ENCODE measurements at places on chromosomes 1 and 21. TPM values are rescaled to one million over a fixed set of nuclear protein-coding genes. Genes with fewer than 3 reads are reported as not detected.

MTF1 gene
- 19.7 TPM for total RNA-seq

EXO1 gene
- total RNA-seq: 23.8 TPM

TNFRSF9 gene
- total RNA-seq: 0.75 TPM

EVI5 gene
- 0.65 TPM for total RNA-seq

TPTE gene
- total RNA-seq: not detected

CACNA1S gene
- not detected for total RNA-seq

FAAH gene
- total RNA-seq: 6.2 TPM

ZNF648 gene
- not detected for total RNA-seq

C2CD4D gene
- 0.55 TPM for total RNA-seq

DMBX1 gene
- not detected for total RNA-seq

KMO gene
- total RNA-seq: not detected

F13B gene
- total RNA-seq: not detected

PLXNA2 gene
- total RNA-seq: 0.43 TPM

BTBD8 gene
- 2.4 TPM for total RNA-seq

CREG1 gene
- total RNA-seq: 8.8 TPM

HOOK1 gene
- total RNA-seq: 15.3 TPM

RASAL2 gene
- not detected for total RNA-seq

MARK1 gene
- not detected for total RNA-seq

KCNN3 gene
- 0.03 TPM for total RNA-seq

PTCH2 gene
- total RNA-seq: 0.53 TPM

MMP23B gene
- total RNA-seq: 4.2 TPM

CRYAA gene
- total RNA-seq: not detected

KRTAP11-1 gene
- not detected for total RNA-seq

TRIM67 gene
- not detected for total RNA-seq

MIXL1 gene
- not detected for total RNA-seq

IVL gene
- not detected for total RNA-seq

SELL gene
- total RNA-seq: 515 TPM

SYT2 gene
- total RNA-seq: not detected

ATP13A2 gene
- total RNA-seq: 58.3 TPM

FCRL1 gene
- total RNA-seq: not detected

CR1L gene
- not detected for total RNA-seq

BSND gene
- total RNA-seq: not detected

TESK2 gene
- 4.4 TPM for total RNA-seq

S100A7 gene
- not detected for total RNA-seq

PLA2G2F gene
- total RNA-seq: not detected

KCNE1 gene
- not detected for total RNA-seq

CFHR1 gene
- not detected for total RNA-seq

AKIRIN1 gene
- total RNA-seq: 74.9 TPM

MAD2L2 gene
- 60.9 TPM for total RNA-seq

FCRL5 gene
- total RNA-seq: not detected

UTP11 gene
- 24.1 TPM for total RNA-seq

SMG7 gene
- total RNA-seq: 56.9 TPM

SYPL2 gene
- total RNA-seq: not detected
